ENCODE measurements at places on chromosomes 5 and 9.

GRCh38 chr9:6052293-6052919 is 37.0 kb upstream of the RANBP6 start:
- DNase-seq: no peak

DNA sequence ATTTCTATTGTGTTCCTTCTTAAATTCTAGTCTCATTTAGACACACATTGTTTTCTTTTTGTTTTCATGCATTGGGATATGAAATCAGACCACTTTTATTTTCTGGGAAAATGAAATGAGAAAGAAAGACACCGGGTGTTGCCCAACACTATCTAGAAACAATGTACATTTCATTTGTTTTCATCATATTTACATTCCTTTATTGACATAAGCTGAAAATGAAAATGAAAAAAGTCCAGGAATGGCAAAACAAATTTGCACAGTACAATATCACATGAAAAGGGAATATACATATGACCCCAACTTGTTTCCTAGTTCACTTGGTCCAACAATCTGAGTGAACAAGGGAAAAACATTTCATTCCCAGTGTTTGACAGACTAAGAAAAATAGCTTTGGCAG is 20.7 kb downstream of the IFNE start:
- DNase-seq: no peak

GRCh38 chr5:87231037-87231808 is 36.5 kb upstream of the RASA1 start:
- no peak for DNase-seq

- no peak for DNase-seq
Observed at GRCh38 chr5:71783891-71784290, 64.8 kb downstream of the CARTPT start.

DNA sequence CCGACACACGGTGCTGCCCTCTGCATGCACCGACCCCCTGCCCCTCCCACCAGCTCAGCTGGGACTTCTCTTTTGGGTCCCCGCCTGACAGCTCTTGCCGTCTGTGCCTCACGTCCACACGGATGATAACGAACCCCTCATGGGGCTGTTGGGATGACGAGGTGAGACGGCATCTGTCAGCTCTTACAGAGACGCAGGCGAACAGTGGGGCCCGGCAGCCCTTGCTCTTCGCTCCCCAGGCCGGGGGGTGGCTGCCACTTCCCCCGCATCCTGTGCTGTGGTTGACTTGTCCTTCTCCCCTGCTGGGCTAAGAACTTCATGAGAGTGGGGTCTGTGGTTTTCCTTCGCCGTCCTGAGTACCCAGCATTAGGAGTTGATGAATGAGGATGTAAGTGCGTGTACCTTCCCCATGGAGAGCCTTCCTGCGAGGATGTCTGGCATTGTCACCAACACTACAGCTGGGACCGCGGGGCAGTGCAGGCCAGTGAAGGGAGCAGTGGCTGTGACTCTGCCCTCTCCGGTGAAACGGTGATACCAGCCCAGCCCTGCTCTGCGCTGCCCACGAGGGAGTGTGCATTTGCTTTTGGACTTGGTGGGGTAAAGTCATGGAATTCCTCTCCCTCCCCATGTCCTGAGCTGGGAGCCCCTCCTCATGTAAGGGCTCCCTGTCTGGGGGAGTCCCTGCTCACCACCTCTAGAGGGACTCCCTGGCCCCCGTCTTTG is 23.2 kb downstream of the HK3 start:
- no peak for DNase-seq

DNA sequence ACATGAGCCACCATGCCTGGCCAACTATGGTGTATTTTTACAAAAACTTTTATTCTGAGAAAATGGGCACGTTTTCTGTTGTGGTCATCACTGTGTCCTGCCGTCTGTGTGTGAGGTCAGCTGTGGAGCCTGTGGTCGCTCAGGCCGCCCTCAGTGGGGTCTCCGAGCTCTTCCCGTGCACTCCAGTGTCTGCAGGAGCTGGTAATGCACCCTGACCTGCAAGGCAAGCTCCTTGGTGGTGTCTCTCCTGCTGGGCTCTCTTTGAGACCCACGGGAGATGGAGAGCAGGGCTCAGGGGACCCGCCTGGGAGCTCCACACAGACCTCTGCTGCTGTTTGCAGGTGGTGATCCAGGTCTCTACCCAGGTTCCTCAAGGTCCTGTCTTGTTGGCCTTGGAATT is 9.6 kb upstream of the AHRR start:
- no peak for DNase-seq

- no peak for DNase-seq
Observed at GRCh38 chr9:137382444-137383080, 40.4 kb downstream of the EXD3 start.

DNA sequence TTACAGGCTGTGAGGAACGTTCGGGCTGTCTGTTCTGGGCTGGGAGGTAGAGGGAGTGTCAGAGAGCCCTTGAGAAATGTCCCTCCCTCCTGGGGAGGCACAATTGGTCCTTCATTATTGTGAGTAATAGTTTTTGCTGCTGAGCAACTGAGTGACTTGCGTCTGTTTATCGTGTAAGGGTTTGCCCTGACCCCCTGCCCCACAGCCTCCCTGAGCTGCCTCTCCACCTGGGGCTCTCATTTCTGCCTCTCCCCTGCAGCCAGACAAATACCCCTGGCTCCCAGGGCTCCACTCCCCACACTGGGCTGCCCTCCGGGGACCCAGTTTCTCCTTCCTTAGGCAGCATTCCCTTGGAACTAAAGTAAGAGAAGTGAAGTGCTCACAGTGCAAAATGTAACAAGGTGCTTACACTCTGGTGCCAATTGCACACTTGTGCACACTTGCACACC is 174.9 kb upstream of the MVB12B start:
- DNase-seq: no peak
